Mesenteric fat pad (tissue), 1 donor: ENCODE measurements at places on chromosomes 11 and 22. TPM values are rescaled to one million over a fixed set of nuclear protein-coding genes. Genes with fewer than 3 reads are reported as not detected.

The TPH1 gene
- total RNA-seq, result 0.55 TPM

DNA sequence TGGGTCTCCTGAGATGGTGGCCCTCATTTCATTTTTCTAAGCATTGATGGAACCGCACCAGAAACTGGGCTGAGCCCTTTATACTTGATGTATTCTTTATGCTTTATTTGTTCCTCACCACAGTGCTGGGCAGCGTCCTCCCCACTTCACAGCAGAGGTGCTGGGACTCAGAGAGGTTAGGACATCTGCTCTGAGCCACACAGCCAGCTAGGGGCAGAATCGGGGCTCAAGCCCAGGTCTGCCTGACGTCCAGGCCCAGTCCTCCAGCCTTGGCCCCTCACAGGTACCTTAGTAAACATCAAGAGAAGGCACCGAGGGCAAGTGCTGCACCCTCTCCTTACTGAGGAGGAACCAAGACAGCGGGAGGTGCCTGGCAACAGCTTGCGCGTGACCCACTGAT is 20.2 kb upstream of the SHISAL1 start:
- no peak for DNase-seq

GRCh38 chr11:60098508-60098907 is 10.0 kb downstream of the MS4A2 start:
- no peak for DNase-seq

- no peak for DNase-seq
These were observed 95.3 kb upstream of the RAG2 start for GRCh38 chr11:36693139-36693843.

GRCh38 chr11:62689421-62690183 is at the start of gene LRRN4CL:
Gene LRRN4CL (minus strand): TSS chr11:62689530. CDS start chr11:62688508, 1,022 bp downstream.
- DNase-seq, result no peak

GRCh38 chr11:81870066-81870412 is 863.6 kb downstream of the FAM181B start:
- DNase-seq, result no peak

DNA sequence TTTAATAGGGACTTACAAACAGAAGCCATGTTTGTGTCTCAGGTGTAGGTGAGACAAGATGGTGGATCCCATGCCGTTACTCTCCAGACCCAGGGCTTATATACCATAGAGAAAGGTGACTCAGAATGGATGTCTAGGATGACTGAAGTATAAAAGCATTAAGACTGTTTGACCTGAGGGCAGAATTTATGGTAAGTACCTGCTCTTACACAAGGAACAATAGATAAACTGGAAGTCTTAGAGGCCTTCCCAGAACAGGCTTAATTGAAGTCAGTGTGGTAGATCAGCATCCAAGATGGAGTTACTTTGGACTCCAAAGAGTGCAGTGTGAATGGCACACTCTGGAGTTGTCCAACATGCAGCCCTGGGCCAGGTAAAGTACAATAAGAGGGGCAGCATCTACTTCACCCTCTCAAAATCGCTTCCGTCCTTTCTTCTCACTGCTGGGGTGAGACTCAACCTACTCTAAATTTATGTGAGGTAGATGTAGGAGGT is 387.0 kb upstream of the DDI1 start:
- no peak for DNase-seq

The FERMT3 gene
- total RNA-seq, result 58.9 TPM

DNA sequence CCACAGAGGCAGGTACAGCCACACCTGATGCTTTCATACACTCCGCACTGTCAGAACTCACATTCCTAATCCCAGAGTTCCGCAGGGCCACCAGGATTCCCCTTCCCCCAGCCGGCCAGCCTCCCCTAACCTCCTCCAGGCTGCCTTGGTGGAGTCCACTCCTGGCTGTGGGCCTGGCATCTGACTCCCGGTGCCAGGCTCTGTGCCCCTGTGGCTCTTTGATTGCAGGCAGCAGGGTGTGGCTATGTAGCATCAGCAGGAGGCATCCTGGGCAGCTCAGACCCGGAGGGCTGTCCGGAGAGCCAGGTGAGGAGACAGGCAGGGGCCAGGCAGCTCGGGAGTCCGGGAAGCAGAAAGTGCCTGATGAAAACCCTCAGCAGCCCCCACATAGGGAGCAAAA is 1432.9 kb downstream of the BRD1 start:
- DNase-seq, result peak; percentile 81

DNA sequence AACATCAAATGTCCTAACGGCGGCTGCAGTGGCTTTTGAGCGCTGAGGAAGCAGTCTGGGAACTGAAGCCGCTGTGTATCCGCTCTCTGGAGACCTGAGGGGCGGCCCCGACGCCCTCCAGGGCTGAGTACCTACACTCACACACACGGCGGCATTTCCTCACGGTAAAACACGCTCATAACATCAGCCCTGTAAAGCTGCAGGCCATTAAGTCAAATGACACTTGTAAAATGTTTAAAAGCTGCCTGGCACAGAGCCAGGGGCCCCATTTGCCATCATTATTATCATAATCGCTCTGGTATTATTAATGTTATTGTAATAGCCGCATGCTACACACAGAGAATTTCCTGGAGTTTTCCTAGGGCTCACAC is 5.1 kb downstream of the CARS1 start:
- no peak for DNase-seq

GRCh38 chr11:116334596-116334995 is 438.2 kb downstream of the BUD13 start:
- no peak for DNase-seq

GRCh38 chr11:96260532-96260931 is 82.5 kb downstream of the MAML2 start:
- DNase-seq, result no peak

DNA sequence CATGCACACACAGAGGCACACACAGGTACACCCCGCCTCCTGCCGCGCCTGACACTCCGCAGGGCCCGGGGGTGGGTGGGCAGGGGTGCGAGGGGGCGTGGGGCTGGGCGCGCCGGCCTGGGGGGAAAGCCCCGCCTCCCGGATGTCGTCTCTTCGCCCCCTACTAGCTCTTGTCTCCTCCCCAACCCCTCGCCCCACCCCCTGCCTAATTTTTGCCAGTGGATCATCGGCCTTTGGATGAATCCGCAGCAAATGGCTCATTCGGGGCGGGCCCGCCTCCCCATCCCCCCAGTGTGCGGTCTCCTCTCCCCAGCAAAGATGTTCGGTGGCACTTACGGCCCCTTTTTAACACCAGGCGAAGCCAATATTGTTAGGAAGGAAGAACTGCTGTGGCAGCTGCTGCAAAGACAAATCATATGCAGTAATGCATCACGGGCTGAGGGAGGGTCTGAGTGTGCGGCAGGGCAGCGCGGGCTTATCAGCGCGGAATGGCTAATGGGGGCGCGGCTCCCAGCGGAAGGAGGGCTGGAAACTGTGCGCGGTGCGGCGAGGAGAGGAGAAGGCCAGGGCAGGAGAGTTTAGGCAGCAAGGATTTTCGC is 13.4 kb upstream of the NECTIN1 start:
- no peak for DNase-seq

The PGGHG gene
- 25.2 TPM for total RNA-seq

The JAML gene
- total RNA-seq, result 7.9 TPM

The TSPAN32 gene
- total RNA-seq, result 1.3 TPM

DNA sequence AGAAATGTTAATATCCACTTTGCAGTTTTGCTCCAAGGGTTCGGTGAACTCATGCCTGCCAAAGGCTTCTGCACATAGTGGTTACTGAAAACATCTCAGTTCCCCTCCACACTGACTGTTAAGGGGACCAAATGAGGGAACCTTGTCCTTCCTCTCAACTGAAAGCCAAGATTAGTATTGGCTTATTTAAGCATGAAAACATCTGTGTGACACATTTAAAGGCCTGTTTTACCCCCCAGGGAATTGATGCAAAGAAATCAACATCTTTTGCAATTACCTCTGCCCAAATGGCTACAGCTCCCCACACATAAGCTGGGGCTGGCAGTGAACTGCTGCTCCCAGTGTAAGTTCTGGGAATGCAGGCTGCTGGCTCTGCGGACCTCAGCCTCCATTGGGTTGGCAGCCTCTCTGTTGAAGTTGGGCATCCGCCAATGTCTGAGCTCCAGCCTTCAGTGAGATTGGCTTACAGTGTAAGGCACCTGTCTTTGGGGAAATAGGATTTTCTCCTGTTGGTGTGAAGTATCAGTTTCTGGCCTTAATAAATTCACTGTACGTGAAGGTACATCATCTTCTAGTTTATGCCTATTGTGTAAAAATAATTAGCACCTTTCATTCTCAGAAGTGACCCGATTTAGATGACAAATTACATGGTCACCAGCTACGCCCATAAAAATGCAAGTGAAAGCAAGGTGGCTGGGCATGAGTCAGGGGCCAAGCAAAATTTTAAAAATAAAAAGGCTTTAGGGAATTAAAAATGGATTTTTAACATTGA is 213.4 kb upstream of the SYN3 start:
- DNase-seq, result no peak

DNA sequence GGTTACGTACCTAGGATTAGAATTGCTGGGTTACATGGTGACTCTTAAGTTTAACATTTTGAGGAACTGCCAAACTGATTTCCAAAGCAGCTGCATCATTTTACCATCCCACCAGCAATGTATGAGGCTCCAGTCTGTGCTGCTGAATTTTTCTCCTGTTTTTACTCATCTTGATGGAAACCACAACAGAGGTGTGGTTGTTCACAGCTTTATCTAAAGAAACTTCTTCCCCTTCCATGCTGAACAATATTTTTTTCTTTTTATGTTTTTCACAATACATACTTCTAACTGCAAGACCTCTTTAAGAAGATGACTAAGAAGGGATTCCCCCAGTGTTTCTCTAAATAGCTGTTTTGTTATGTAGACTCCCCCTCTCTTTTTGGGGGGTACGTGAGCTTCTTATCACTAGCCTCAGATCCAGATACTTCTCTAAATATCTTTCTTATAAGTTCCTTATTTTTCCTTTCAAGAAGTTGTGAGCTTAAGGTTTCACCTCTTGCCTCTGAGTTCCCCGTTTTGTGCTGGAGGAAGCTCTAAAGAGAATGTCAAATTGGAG is 24.0 kb downstream of the TCP11L1 start:
- no peak for DNase-seq

DNA sequence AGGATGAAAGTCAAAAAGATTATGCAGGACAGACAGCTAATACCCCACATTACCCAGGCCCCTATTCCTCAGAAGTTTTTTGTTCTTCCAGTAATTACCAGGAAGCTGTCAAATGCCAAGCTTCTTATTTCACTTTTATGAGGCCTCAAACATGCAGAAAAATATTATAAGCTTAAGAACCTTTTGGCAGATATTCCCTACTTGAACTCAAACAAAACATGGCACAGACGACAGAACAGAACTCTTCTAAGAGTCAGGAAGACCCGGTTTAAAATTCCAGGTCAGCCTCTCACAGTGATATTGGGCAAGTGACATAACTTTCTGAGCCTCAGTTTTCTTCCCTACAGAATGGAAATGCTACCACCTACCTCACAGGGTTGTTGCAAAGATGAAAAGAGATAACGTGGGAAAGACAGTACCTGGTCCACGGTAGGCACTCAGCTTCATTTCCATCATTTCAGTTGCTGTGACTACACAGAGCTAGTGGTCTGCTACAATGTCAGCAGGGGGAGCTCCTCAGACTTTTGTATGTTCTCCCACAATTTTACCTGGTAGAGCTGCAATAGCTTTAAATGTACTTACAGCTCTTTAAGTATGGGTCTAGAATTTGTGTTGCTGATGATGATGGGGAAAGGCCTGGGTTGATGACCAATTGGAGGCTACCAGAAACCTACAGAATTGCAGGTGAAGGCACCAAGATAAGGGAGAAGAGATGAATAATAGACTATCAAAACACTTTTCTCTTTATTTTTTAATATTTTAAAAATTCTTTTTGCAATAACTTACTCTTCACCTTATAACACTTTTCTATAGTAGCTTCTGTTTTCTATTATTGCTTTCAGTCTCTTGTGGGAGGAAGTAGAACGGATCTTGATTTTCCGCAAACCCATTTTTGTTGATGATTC is 98.3 kb upstream of the CHRM4 start:
- DNase-seq, result no peak

GRCh38 chr11:44566952-44567875 is 1.8 kb downstream of the CD82 start:
- DNase-seq, result no peak

GRCh38 chr22:45629469-45630089 is 42.1 kb upstream of the ATXN10 start:
- DNase-seq, result no peak

GRCh38 chr22:30305906-30306626 is 16.8 kb upstream of the CASTOR1 start:
- DNase-seq, result no peak

The ANKRD49 gene
- 10.1 TPM for total RNA-seq

DNA sequence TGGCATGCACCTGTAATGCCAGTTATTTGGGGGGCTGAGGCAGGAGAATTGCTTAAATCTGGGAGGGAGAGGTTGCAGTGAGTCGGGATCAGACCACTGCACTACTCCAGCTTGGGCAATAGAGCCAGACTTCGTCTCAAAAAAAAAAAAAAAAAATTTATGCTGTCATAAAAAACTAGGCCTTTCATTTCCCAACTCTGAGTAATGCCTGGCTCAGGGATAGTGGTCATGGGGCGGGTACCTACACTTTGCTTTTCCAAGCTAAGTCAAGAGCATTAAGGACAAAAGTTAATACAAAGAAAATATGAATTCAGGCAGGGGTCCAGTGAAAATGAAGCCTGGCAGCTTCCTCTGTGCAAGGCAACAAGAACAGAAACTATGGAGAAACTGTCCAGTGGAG is 16.3 kb downstream of the CPSF7 start:
- no peak for DNase-seq

GRCh38 chr11:64484191-64485022 is 106.6 kb upstream of the SLC22A12 start:
- no peak for DNase-seq

DNA sequence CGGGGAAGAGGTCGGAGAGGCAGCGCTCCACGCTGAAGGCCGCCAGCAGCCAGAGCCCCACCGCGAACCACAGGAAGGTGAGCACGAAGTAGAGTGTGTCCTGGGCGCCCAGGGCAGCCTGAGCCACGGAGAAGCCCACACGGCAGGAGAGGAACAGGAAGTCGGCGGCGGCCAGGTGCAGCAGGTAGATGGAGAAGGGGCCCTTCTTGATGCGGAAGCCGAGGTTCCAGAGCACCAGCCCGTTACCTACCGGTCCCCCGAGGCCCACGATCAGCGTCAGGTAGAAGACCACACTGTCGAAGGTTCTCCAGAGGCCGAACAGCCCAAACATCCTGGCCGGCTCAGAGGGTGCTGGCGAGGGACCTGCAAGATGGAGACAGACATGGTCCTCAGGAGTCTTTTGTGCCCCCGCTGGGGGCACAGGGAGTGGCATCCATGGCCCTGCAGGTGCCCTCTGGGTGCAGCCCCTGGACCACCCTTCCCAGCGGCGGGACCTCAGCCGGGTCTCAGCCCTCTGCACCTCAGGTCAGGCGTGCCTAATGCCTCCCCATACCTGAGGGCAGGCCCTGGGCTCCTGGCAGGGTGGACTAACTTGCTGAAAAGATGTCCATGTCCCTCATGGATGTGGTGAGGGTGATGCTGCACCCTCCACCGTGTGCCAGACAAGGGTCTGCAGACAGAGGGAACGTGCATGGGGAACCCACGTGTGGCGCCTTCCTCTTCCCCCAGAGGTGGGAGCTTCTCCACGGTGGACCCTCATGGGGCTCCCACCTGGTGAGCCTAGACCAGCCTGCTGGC is at the start of gene MRGPRG:
MRGPRG (minus strand) TSS at position 331 of the 798 bp plus-strand sequence; CDS start at position 331, 0 bp downstream.
- DNase-seq, result no peak

GRCh38 chr22:44975427-44976262 is 34.2 kb downstream of the PHF21B start:
- no peak for DNase-seq
